ENCODE measurements at places on chromosomes 5 and 9.

DNA sequence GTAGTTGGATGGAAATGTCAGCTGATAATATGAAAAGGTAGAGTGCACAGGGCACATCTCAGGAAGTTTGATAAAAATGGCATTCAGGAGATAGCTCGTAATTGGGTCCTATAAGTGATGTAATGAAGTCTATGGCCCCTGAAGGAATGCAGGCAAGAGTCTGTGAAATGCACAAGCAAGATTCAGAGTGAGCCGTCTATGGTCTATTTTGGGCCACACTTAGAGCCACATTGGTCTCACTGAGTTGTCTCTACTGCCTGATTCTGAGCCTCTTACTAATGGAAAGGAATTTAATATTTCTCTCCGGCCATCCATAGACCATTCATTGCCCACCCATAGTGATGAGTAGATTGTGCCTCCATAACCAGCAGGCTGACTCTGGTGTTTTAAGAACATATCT, 111.3 kb upstream of the KCNN2 start:
- no peak for DNase-seq

GRCh38 chr9:105357937-105358336, 89.9 kb upstream of the FSD1L start:
- DNase-seq: no peak

DNA sequence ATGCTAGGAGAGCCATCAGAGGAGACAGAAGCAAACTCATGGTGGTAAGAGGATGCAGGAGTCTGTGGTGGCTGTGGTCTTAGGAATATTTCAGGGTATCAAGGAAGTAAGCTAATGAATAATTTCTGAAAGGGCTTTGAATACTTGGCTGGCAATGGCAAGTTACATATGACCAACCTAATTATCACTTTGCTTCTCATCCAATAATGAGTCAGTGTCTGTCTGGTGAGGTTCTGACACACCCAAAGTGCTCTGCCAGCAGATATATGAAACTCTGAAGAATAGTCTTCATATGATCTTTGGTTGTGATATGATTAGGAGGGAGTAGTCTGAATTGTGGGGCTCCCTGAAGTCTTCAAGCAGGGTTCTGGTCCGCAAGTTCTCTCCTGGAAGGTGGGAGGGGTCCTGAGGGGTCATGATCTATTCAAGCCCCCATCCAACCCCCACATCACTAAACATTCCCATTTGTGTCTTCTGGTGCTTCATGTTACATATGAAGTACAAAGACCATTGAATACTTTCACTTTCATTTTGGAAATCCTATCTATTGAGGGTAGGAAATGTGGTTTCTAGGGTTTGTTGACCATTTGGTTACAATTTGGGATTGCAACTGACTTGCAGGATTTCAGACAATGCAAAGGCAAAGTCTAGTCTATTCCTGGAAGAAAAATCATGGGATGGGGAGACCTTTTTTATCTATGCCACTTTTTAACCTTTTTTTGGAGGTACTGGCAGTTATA, 199.9 kb upstream of the CDKN2B start:
- peak; percentile 29 for DNase-seq

DNA sequence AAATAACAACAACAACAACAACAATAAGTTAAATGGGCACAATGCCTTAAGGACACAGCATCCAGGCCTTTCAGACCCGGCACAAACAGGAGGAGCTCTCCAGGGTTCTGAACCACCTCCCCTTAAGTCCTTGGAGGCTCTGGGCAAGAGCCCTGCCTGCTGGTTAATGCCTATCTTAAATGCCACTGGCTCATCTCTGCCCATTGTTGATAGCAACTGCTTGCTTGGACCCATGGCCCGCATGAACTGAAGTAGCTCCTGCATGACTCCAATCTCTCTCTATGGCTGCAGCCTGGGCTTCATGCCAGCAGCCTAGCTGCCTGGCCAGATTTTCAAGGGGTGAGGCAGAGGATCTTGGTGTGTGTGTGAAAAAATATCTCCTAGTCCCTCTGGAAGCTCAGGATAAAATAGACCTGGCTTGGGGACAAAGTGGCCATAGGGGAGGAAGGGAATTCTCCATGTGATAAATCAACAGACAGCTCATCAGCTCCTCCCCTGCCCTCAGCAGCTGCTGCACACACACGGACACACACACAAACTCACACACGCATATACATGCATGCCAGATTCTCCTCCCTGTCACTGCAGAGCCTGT, 27.4 kb downstream of the FAM219A start:
- peak; percentile 17 for DNase-seq

DNA sequence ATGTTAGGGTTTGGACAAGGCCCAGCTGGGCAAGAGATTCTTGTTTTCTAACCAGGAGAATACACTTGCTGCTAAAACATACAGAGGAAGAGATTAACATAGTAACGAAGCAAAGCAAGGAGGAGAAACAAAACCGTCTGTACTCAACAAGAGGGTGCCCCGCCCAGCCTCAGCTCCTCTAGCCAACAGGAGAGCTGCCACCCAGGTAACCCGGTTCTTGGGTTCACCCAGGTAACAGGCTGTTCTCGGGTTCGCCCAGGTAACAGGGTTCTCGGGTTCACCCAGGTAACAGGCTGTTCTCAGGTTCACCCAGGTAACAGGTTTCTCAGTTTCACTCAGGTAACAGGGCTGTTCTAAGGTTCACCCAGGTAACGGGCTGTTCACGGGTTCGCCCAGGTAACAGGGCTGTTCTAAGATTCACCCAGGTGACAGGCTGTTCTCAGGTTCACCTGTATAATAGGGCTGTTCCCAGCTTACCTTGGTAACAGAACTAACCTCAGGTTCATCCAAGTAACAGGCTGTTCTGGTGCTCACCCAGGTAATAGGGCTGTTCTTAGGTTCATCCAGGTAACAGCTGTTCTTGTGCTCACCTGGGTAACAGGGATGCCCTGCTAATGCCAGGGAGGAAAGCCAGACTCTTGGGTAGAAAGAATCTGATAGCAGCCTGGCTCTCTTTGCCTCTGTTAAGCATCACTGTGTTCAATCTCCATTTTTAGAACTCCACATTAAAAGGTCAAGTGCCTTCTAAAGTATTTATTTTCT, 271.6 kb downstream of the SYK start:
- DNase-seq: no peak

- no peak for DNase-seq
These were observed 67.2 kb downstream of the TSSK1B start for GRCh38 chr5:113367586-113367985.

DNA sequence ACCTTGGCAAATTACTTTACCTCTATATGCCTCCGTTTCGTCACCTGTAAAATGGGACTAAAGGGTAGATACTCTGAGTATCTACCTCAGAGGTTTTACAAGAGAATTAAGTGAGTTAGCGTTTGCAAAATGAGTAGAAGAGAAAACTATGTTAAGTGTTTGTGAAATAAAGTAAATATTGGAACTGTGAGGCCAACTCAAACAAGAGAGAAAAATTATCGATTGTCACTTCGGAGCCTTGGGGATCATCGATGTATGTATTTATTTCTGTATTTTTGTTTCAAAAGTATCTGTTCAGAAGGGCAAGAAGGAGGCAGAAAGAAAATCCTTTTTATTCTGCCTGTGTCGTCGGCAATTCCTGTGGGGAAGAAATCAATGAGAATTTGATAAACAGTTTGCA, 25.8 kb upstream of the C5orf58 start:
- no peak for DNase-seq

DNA sequence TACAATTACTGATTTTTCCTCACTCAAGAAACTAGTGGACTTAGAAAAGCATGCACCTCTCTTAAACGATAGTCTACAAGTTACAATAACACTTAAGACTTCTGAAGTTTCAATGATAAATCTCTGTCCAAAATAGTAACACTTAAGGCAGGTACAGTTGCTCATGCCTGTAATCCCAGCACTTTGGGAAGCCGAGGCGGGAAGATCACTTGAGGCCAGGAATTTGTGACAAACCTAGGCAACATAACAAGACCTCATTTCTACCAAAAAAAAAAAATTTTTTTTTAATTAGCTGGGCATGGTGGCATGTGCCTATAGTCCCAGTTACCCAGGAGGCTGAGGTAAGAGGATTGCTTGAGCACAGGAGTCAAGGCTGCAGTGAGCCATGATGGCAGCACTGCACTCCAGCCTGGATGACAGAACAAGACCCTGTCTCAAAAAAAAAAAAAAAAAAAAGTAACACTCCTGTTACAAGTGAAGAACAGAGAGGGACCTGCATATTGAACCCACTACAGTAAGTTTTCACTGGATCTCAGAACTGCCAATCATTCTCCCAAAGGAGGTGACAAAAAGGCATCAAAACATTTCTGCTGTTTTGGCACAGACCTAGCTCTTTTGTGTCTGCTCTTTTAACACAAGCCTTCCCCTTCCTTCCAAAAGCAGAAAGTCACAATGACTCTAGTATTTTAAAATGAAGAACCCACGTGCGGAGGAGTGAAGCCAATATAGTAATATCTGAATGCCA, 3.5 kb downstream of the ABITRAM start:
- DNase-seq: no peak

GRCh38 chr5:178111925-178112324, 1.4 kb upstream of the N4BP3 start:
- DNase-seq: peak; percentile 25

DNA sequence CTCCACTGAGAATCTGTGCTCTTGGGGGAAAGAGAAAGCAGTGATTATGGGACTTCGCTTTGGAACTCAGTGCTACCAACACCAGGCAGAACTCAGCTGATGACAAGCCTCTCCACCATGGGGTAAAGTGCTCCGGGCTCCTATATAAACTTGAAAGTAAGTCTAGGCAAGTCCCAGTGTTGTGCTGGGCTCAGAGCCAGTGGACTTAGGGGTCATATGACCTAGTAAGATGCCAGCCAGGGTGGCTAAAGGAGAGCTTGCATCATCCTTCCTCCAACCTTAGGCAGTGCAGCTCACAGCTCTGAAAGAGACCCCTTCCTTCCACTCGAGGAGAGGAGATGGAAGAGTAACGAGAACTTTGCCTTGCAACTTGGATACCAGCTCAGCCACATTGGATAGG, 35.1 kb upstream of the FREM1 start:
- no peak for DNase-seq

DNA sequence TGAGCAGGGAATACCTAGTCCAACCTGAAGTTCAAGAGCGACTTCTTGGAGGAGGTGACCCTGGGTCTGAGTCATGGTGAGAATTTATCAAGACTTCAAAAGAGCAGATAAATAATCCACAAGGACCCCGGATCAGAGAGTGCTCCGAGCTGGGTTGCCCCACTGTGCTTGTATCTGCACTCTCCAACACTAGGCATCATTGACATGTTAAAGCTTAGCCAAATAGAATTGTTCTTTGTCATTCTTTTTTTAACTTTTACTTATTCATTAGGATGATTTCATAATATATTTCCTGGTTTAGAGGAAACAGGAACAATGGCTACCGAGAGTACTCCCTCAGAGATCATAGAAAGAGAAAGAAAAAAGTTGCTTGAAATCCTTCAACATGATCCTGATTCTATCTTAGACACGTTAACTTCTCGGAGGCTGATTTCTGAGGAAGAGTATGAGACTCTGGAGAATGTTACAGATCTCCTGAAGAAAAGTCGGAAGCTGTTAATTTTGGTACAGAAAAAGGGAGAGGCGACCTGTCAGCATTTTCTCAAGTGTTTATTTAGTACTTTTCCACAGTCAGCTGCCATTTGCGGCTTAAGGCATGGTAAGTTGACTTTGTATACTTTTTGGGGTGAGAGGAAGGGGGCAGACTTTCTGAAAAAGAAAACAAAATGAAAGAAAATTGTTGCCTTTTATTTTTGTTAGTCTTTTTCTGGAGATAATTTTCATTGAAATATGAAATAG, at the start of gene CARD6:
Gene CARD6 (plus strand): TSS at position 300 of the 738 bp plus-strand sequence. CDS start 16 bp downstream, at position 316.
- DNase-seq: peak; percentile 74

- DNase-seq: peak; percentile 35
These were observed 80.4 kb downstream of the GRAMD2B start for GRCh38 chr5:126503602-126504104.

- no peak for DNase-seq
These were observed 136.3 kb downstream of the APBA1 start for GRCh38 chr9:69535911-69536310.

DNA sequence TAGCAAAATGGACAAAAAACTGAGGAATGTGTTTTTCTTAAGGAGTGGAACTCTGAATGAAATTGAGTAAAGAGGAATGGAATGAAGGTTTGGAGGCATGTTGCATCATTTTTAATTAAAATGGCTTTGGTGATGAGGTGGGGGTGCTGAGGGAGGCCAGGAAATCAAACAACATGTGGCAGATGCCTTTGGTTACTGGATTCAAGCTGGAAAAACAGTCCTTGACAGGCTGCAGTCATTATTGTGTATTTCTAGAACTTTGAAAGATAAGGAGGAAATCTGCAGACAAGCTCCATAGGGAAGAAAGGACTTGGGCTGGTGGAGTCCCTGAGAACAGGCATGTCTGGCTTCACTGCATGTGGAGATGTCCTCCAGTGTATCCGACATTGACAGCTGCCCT, 203.5 kb upstream of the HAPLN1 start:
- no peak for DNase-seq

DNA sequence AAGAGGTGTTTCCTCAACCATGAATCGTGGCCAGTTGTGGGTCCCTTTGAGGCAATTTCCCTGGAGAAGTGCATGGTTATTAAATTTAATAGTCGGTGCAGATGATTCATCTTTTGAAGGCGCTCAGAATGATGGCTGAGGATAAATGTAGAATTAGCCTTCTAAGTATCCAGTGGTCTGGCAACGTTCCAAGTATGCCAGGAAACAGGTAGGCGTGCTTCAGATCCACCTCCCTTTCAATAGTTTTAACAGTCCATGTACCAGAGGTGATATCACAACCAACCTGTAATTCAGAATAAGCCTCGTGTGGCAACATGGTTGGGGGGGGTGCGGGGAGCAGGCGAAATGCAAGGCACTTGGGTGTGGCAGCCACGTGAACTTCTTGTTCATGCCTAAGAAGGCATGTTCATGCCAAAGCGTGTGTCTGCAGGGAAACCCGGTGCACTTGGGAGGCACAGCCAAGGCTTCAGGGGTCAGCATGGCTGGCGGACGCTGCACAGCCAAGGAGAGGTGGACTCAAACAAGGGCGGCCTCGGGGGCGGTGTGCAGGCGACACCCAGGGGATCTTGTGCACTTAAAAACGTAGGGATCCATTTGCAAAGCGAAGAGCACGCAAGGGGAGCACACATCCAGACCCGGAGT, 5.2 kb upstream of the NKD2 start:
- no peak for DNase-seq

DNA sequence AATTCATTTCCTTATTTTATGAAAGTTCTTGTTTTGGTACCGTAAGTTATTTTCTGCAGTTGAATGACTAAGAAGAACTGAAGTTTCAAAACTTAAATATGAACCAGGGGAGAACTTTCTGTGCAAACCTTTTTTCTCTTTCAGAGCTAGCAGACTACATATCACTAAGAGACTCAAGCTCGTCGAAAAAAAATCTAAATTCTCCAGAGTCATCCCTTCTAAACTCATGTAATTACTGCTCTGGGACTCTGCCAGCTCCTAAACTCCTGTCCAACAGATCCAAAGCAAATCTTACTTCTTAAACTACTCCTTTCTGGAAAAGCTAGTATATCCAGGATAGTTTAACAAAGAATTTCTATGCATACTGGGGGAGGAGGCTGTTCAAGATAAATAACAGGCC, 87.0 kb upstream of the NR5A1 start:
- DNase-seq: no peak

DNA sequence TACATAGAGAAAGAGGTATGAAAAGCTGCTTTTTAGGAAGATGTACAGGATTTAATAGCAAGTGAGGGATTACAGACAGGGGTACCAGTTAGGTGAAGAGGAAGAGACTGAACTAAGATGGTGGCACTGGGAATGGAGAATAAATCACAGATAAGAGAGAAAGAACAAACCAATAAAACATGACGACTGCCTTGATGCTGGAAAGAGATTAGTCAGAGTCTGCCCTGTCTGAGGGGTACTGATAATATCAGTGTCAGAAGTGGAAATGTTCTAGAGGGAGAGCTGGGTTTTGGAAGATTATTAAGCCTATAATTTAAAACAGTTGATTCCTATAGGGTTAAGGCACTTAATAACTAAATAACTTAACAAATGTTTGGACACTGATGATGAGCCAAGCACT, 77.7 kb downstream of the NR2F1 start:
- DNase-seq: no peak
